Naive thymus-derived CD8-positive, alpha-beta T cell (primary cell): ENCODE measurements at places on chromosomes 7 and 10.

DNA sequence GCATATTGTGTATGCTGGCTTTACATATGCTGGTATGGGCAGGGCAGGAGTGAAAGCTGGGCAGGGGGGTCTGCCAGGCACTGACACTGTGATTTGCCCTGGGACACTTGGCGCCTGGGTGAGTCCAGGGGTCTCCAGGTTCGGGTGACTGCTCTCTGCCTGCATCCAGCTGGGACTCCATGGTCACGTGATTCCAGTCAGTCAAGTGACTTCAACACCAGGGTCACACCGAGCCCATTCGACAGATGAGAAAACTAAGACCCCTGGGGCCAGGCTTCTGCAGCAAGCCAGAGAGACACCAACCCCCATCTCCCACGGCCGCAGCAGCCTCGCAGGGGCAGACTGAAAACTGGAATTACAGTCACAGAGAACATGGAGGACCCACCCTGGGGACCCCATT lies 30.0 kb downstream of the MMD2 start:
- DNase-seq = no peak

DNA sequence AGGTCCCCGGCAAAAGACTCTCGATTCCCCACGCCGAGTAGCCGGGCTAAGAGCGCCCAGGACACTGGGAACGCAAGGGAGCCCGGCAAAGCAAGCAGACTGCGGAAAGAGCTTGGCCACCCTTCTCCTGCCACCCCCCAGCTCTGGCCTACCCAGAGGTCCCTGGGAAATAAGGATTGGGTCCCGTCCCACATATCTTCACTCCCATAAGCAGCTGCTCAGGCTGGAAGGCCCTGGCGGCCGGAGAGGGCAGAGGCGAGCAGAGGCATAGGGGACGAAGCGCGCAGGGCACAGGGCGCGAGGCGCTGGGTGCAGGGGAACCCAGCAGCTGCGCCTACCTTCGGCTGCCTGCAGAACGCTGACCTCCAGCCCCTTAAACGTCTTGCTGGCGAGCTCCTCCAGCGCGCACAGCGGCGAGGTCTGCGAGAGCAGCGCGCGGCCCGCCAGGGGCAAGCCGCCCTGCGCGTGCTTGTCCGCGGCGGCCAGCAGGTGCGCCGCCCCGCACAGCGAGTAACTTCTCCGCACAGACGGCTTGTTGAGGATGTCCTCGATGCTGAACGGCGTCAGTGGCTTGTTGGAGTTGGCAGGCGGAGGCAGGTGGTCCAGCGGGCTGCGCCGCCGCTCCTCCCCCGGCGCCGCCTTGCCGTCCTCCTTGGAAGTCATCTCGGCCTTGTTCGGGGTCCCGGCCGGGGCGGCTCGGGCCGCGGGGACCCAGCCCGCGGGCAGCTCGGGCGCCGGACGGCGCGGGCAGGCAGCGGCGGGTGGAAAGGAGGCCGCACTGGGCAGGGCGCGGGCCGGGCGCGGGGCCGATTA lies 904 bp downstream of the LBX1 start:
- no peak for DNase-seq

GRCh38 chr10:58265249-58265648 lies 2.4 kb downstream of the IPMK start:
- DNase-seq = no peak

DNA sequence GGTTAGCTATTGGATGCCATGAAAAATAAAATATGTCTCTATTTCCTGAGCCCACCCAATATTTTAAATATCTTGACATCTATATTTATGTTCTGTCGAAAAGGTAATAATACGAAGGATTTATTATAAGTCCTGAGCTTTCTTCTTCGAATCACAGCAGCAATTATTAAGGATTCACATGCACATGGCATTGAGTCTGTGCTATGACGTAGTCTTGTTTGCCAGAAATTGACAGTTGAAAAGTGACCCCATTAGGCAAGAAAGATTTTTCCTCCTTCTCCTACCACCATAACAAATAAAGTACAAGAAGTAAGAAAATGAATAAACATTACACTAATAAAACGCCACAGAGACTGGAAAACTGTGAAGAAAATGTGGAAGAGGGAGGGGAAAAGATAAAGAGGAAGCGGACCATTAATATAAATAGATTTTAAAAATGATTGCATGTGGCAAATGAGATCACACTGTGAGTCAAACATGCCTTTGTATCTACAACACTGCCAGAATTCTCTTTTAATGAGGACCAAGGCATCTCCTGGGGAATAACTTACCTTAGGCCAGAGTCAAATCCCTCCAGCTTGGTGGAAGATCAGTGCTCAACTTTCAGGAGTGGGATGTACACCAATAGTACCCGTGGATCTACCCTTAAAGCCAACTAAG lies 21.6 kb downstream of the FZD1 start:
- no peak for DNase-seq
